ENCODE measurements at places on chromosomes 4 and X.

DNA sequence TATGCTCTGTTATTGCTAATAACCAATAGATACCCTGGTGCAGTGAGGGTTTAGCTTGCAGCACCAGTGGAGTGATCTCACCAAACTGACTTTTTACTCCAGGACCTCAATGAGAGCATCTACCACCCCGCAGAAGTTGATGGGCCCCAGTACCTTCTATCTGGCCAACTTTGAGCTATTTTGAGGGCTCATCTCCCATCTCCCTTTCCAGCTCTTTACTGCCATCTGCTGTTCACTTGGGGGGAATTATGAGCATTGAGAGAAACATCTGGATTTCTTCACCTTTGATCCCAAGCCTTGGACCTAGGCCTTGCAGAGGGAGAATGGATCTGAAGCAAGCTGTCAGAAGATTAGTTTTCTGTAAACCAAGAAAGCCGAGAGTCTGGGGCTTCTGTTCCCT, 143.6 kb downstream of the TMEM164 start:
- DNase-seq: no peak

DNA sequence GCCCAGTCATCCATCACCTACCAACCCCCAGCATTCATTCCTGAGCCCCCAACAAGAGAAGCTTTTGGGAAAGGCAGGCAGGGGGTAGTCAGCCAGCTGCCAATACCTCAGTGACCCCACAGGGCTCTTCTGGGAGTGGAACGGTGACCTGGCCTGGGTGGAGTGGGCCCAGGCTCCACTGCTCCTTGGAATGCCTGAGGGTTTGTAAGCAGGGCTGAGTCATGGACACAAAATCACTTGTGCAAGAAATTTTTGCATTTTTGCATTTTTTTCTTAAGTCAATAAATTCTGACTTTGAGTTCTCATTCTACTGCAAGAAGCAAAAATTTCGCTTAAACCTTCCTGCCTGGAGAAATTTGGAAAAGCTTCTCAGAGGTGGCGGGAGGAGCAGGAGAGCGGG, 18.5 kb downstream of the SORCS2 start:
- DNase-seq: no peak

GRCh38 chr4:121822796-121823504, 733 bp downstream of the CCNA2 start:
- no peak for DNase-seq

DNA sequence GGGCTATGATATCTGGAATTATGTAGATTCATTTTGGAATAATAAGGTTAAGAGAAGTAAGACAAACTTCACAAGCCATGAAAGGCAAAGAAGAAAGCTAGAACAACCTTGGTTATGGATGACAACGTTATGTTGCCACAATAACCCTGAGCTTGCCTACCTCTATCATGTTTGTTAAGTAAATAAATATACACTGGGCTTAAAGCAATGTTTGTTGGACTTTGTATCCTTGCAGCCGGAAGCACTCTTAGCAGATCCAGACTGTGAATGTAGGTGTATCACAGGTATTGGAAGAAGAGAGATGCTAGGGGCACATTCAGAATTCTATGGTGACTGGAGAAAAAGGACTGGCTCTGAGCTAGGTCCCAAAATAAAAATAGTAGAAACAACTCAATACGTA, 214.4 kb downstream of the HS3ST1 start:
- DNase-seq: no peak

DNA sequence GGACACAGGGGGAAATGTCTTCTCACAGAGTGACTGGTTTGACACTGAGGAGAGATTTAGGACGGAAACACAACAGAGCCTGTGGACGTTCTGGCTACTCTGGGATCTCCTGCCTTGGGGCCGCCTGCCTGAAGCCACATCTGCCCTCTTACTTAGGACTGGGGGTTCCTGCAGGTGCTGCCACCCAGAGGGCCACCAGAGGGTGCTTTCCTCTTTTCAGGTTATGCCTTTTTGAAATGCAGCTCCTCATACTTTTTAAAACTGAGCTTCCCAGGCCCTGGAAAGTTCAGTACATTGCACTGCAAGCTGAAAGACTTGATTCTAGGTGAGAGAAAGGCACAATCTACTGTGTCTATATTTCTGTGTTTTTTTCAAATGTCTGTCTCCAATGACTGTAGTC, 92.2 kb upstream of the PGRMC2 start:
- DNase-seq: no peak
